Activated CD4-positive, alpha-beta T cell treated with anti-CD3 and anti-CD28 coated beads, Interleukin-2, Interleukin-6, amounts not matched to agents 100 ng/mL and 50 ng/mL, durations not matched to agents 16 hours and 8 hours (primary cell): ENCODE measurements at places on chromosomes 12 and 14.
A peak's percentile ranks its signal among the peaks of the same experiment; 100 is the strongest.

GRCh38 chr14:85041618-85042017 lies 488.3 kb upstream of the FLRT2 start:
- no peak for DNase-seq

DNA sequence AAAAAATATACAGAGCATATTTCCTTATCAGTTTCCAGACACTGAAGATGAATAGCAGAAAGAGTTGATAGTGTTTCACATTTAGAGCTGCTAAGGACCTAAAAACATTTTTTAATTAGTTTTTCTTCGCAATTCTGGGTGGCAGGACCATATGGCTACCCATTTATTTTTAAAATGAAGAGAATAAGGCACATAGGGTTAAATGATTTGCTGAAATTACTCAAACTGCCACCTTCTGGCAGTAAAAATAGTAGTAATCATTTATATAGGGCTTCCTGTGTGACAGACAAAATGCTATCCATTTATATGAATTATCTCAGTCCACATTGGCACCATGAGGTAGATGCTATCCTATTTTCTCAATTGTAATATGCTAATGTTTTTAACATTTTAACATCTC lies 108.6 kb upstream of the CCDC196 start:
- no peak for DNase-seq

DNA sequence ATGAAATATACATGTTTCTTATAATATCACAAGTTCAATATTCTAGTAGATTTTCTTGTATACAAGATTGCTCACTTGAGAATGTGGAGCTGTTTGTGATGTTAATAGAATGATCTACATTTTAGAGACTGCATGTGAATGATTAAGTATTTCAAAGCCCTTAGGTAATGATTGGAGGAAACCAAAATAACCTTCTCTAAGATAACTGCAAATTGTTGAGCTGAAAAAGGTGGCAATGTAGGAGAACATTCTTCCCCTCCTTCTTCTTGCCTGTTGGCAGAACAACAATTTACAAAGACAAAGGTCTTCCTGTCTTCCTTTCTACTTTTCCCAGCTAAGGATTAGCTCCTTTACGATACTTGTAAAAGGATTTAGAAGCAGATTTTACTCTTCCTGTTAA lies 2.0 kb upstream of the CLEC6A start:
- no peak for DNase-seq

DNA sequence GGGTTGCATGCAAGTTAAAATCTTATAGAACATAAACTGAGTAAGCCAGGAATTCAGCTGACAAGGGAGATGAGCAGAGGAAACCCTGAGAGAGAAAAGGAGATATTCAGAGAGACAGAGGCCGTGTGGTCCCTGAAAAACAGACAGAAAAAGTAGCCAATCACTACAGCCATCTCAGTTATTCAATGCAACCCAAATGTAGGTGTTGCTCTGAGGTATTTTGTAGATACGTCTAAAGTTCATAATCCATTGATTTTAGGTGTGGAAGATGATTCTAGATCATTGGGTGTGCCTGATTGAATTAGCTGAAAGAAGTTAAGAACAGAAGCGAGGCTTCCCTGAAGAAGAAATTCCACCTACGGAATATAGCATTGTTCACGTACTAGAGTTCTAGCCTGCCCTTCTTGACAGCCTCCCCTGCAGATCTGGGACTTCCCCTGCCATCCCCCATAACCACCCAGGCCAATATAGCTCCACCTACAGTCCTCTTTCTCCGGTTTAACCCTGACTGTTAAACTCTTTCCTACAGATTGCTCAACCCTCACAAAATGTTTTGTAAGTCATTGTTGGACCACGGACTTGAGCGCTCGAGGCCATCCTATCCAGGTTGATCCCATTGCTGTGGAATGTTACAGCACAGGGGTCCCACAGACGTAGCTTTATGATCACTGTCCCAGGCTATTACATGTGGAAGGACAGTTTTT lies 21.7 kb downstream of the AICDA start:
- DNase-seq, result no peak

DNA sequence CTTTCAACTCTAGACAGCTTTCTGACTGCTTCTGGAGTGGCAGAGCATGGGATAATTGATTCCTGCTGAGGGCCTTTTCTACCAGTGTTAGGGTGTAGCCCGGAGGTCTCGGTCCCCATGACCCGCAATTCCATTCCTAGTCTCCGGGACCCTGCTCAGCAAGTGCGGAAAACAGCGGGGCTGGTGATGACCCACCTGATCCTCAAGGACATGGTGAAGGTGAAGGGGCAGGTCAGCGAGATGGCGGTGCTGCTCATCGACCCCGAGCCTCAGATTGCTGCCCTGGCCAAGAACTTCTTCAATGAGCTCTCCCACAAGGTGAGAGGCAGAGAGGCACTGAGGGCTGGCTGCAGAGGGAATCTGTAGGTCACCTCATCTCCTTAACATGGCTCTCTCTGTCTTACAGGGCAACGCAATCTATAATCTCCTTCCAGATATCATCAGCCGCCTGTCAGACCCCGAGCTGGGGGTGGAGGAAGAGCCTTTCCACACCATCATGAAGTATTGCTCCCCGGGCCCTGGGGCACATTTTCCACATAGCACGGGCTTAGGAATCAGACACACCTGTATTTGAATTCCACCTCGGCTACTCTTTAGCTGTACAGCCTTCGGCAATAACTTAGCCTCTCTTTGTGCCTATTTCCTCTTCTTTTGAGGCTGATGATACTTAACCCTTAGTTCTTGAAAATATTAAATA lies 5.6 kb upstream of the GAPDH start:
- no peak for DNase-seq

DNA sequence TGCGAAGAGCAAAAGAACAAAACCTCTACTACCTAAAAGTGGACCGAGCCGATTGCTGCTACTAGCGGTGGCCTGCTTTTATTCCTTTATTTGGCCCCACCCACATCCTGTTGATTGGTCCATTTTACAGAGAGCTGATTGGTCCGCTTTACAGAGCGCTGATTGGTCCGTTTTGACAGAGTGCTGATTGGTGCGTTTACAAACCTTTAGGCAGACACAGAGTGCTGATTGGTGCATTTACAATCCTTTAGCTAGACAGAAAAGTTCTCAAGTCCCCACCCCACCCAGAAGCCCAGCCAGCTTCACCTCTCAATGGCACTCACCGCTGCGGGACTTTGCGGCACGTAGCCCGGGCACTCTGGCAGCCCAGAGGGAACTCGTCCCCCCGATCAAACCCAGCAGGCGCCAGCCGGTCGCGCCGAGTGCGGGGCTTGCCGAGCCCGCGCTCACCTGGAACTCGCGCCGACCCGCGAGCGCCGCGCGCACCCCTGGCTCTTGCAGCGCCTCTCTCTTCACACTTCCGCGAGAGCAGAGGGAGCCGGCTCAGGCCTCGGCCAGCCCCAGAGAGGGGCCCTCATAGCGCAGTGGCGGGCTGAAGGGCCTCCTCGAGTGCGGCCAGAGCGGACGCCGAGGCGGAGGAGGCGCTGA lies 8.7 kb upstream of the FGD4 start:
- peak; percentile 38 for DNase-seq

DNA sequence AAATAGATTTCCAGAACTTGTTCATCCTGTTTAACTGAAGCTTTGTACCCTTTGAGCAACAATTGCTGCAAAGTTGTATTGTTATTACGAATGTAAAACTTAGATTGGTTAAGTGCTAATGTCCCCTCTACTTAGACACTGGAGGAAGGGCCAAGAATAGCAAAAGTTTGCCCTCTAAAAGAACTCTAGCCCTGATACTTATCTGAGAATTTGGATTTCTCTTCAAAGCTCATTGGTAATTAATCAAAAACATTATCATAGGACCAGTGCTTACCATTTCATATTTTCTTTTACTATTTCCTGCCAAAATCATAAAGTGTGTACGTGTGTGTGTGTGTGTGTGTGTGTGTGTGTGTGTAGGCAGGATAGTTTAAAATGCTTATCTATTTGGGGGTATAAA lies 58.2 kb downstream of the LMNTD1 start:
- DNase-seq, result no peak

GRCh38 chr12:113071135-113072112 lies 14.9 kb downstream of the DTX1 start:
- DNase-seq, result no peak

GRCh38 chr12:6452944-6453630 lies 1.2 kb downstream of the TAPBPL start:
- DNase-seq, result peak; percentile 71

GRCh38 chr12:14169281-14169680 lies 187.9 kb upstream of the GRIN2B start:
- no peak for DNase-seq

- DNase-seq, result peak; percentile 97
These were observed at the start of gene CEP83 for GRCh38 chr12:94459728-94460615. CEP83 (minus strand) TSS chr12:94459867; CDS start chr12:94412490, 47,377 bp downstream.

DNA sequence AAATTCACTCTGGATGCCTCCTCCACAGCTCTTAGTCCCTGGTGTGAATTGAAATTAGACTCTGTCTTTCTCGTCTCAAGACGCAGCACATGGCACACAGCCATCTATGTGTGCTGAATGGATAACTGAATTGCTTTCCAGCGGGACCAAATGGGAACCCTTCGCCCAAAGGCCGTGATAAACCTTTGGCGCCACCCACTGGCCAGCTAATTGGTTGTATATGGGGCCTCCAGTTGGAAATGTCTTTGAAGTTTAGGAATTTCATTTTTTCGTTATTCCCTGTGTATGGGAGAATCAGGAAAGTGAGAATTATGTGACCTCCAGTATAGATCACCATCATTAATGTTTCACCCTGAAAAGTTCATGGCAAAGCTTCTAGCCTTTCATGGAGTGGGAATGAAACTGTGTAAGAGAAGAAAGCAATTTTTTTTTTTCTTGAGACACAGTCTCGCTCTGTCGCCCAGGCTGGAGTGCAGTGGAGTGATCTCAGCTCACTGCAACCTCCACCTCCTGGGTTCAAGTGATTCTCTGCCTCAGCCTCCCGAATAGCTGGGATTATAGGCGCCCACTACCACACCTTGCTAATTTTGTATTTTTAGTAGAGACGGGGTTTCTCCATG lies 9.8 kb upstream of the HSP90AA1 start:
- DNase-seq, result peak; percentile 68

GRCh38 chr12:57479043-57479375 lies 657 bp downstream of the ARHGAP9 start:
- DNase-seq, result no peak

DNA sequence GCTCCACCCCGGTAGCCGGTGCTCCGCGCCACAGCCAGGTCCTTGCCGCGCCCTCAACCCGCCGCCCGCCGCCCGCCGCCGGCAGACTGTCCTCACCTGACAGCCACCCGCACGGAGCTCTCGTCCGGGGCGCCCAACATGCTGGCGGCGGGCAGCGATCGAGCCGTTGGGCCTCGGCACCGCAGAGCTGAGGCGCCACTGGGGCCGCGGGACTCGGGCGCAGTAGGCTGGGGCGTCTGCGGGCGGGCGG lies 164 bp downstream of the KIF21A start:
- DNase-seq, result no peak

- peak; percentile 49 for DNase-seq
These were observed 24.4 kb upstream of the CRACR2A start for GRCh38 chr12:3777206-3777809.

DNA sequence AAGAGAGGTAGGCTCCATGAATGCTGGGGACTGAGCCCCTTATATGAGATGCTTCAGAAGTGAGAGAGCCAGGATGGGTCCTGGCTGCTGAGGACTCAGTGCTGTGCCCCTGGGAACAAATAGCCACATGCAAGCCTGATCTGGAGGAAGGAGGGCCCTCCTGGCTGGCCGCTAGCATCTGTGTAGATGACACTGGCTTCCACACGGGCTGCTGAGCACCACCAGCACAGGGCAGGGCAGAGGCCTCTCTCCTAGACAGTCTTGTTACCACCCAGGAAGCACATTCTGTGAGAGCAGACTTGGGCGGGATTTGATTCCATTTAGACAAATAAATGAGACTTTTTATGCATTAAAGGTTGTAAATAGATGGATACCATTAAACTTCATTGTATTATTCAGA lies 48.0 kb downstream of the ZNF664 start:
- DNase-seq, result no peak

GRCh38 chr14:103775506-103775905 lies 59.9 kb downstream of the ZFYVE21 start:
- DNase-seq, result no peak

DNA sequence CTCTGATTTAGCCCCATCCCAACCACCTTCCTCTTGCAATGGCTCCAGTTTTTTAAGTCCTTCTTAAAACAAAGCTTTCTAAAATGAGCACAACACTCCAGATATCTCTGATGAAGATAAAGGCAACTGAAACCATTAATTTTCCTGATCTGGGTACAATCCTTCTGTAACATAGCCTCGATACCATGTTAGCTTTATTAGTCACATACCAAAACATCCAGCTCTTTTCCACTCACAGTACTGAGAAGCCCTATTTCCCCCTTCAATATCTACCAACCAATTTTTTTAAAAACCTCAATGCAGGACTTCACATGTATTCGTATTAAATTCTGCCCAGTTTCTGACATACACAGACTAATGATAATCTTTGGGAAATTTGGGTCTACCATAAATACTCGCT lies 105.9 kb downstream of the MED13L start:
- DNase-seq, result no peak

- no peak for DNase-seq
These were observed 1.8 kb upstream of the AQP5 start for GRCh38 chr12:49959685-49960473.
